OCI-M1 (cell line): ENCODE measurements at places on chromosomes 2 and 18.
A peak's percentile ranks its signal among the peaks of the same experiment; 100 is the strongest.

DNA sequence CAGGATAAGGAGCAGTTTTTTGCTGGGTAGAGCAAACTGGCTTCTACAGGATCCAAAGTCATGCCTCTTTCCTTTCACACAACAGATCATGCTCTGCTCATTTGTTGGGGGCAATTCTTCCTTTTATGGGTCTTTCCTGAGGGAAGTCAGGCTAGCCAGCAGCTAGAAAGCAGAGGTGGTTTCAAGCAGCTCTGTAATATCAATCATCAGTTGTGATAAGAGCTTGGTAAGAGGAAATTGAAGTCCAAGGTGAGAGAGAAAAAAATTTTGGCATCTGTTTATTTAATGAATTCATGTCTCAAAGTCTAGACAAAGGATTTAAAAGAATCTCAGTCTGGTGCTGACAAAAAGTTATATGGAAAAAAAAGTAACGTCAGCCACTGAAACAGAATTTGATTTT, 6.2 kb downstream of the TMEM87B start:
- DNase-seq: no peak

GRCh38 chr18:43847164-43848091, 570.1 kb upstream of the SYT4 start:
- peak; percentile 4 for DNase-seq

DNA sequence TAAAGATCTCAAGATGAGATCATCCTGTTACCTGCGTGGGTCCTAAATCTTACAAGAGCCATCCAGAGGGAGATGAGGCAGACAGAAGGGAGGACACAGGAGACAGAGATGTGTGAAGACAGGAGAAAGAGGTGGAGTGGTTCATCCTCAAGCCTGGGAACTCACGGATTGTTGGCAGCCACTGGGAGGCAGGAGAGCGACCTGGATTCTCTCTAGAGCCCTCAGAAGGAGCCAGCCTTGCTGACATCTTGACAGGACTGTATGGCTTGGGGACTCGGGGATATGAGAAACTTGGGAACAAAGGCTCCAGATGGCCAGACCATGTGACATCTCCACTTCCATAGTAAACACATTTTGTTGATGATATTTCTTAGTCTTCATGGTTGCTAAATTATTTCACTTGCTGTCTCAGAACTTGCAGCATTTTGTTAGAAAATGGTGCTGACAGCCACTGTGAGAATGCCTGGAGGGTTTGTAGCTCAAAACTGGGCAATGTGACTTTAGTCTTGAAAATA, 57.8 kb upstream of the MC2R start:
- no peak for DNase-seq

- DNase-seq: no peak
These were observed 125.0 kb upstream of the DLX2 start for GRCh38 chr2:172227719-172228118.

GRCh38 chr2:160836755-160837154, 323.5 kb upstream of the TANK start:
- no peak for DNase-seq

DNA sequence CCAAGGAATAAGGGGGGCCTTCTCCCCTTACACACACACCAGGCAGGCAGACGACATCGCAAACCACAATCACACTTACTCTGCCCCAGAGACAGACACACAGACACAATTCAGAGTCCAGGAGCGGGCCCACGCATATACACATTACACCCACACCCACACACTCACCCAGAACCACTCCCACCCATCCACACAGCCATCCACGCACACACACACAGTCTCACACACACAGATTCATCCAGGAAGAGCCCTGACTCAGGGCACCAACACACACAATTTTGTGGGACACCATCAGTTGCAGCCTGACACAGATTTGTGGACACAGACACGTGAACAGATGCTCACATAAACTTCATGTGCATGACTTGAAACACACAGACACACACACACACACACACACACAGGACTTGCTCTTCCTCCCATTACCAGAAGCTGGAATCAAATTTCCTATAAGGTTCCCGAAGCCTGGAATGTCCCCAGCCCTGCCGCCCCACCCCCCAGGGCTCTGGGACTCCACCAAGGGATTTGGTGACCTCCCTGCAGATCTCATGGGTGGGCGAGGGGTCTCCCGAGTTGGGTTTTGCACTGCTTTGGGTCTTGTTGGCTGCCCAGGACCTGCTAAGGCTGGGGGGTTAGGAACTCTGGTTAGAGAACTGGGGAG, 23.5 kb downstream of the TNS1 start:
- DNase-seq: no peak

DNA sequence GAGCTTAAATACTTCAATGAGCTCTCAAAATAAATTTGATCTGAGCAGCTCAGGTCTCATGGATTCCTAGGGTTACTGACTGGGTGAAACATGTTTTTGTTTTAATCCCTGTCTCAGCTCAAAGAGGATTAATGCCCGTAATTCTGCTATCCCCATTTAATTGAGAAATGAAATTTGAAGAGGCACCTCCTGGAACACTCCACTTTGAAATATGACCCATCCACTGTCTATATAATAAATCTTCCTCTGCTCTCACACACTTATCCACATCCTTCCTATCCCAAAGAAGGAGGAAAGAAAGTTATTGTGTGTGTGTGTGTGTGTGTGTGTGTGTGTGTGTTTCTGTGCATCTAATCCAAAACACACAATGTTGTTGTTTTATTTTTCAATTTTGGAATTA, 2082.4 kb upstream of the PIK3C3 start:
- no peak for DNase-seq

GRCh38 chr2:220510668-220511067, 883.2 kb downstream of the SLC4A3 start:
- no peak for DNase-seq

DNA sequence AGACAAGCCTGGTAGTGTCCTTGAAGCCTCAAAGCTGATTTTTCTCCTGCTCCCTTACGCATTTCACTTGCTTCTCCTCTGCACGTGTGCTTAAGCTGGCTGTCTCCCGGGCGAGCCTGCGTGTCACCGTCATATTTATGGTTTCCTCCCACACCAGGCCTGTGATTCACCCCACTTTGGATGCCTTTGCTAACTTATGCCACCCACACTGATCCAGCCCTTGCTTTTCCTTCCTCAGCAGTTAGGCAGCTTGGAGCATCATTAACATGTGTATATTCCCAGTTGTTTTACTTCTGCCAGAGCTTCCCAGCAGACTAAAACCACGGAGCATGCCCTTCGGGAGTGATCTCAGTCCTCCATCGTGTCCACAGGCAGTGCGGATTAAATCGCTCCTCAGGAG, 2.2 kb downstream of the ST3GAL5 start:
- DNase-seq: no peak

- no peak for DNase-seq
These were observed 150.2 kb downstream of the TTC32 start for GRCh38 chr2:19751631-19752030.

GRCh38 chr2:72953976-72954375, 36.7 kb downstream of the EMX1 start:
- no peak for DNase-seq

- DNase-seq: no peak
These were observed 53.5 kb upstream of the ASAP2 start for GRCh38 chr2:9152975-9153642.

- peak; percentile 73 for DNase-seq
These were observed 140.8 kb upstream of the ZEB2 start for GRCh38 chr2:144660518-144661316.

DNA sequence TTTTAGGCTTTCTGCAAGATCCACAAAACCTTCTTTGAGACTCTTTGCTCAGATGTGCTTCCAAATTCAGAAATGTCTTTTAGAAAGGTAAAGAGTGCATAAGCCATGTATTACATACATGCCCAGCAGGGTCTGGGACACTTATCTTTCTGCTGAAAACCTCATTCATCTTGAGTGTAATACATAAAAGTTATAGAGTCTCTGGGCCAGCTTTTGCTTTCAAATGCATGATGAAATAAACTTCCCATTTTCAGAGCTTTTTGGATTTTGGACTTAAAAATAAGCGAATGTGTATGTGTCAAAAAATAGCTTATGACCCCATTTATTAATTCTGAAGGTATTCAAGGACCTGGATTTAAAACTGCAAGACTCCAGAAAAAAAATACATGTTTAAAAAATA, 8.0 kb downstream of the CYRIA start:
- peak; percentile 28 for DNase-seq

- no peak for DNase-seq
These were observed 40.5 kb downstream of the LRRFIP1 start for GRCh38 chr2:237667893-237668292.

DNA sequence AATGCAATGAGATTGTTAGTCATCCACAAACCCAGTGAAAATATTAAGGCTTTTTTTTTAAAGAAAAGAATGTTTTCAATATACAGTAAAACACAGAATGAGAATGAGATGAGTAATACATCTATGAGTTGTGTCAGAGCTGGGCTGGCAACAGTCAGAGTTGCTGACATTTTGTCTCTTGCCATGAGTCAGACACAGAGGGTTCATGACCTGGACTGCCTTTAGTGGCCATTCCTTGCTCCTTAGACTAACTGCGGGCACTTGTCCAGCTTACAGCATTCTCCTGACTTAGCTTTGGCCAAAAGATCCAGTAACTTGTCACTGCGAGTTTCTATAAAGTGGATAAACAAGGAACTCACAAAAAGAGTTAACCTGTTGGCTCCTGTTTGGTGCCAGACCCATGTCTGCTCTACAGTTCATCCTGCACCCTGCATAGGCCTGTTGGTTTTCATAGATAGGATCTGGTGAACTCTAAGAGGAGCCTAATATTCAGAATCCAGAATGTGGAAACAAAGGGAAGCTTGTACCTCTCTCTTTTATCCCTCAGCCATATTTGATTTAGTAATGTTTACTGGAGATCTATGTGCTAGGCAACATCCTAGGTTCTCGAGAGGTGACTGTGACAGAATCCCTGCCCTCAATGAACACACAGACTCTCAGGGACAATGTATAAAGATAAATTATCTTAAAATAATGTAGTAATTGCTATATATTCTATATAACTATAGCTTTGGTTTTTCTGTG, 391.5 kb upstream of the VWC2L start:
- no peak for DNase-seq

- peak; percentile 97 for DNase-seq
These were observed 20.8 kb upstream of the SOS1 start for GRCh38 chr2:39141334-39142271.

DNA sequence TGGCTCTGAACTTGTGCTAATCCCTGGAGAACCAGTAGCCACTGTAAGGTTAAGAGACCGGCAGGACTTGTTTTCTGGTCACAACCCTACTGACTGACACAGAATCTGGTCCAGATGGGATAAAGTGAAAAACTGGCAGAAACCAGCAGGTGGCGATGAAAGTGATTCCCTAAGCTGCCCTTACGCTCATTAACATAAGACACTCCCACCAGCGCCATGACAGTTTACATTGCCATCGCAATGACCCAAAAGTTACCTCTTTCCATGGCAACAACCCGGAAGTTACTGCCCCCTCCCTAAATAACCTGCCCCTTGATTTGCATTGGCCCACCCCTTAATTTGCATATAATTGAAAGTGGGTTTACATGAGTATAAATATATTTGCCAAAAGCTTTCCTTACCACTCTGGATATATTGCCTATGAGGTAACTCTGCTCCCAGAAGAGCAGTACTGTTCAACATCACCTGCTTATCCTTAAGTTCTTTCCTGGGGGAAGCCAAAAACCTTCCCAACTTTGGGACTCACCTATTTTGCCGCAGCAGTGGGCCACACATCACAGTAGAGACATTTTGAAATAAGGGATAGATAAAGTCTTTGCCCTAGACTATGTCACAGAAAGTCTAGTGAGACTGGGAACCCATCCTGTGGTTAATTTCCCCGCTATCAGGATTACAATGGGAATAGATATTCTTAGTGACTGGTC, 35.8 kb upstream of the AFF3 start:
- peak; percentile 87 for DNase-seq

GRCh38 chr2:160478660-160479059, 14.9 kb downstream of the RBMS1 start:
- no peak for DNase-seq

DNA sequence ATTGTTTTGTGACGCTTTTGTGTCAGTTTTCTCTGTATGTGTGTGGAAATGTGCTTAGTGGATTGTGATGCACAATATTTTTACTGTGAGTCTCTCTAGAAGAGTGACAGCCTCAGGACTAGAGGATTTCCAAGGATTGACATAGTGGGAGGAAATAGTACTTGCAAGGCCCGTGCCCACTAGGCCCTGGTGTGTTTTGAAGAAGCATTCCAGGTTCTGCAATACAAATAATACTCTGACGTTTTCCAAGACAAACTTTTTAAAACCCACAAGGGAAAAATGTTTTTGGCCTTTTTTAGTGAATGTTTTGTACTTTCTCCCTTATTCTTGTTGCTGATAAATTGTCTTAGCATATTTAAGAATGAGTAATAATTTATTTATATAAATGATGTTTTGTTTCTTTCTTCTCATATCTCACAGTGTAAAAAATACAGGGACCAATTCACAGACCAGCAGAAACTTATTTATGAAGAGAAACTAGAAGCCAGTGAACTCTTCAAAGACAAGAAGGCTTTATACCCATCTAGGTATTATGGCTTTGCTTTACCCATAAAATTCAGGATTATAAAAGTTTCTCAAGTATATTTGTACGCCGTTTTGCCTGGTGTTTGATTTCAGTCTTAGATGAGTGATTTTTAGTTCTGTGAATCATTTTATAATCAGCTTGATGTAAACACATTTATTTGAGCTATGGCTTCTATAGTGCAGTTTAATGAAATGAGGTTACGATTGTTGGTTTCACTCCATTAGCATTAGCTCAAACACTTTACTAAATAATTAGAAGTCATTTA, 165.6 kb downstream of the MYO1B start:
- DNase-seq: no peak

DNA sequence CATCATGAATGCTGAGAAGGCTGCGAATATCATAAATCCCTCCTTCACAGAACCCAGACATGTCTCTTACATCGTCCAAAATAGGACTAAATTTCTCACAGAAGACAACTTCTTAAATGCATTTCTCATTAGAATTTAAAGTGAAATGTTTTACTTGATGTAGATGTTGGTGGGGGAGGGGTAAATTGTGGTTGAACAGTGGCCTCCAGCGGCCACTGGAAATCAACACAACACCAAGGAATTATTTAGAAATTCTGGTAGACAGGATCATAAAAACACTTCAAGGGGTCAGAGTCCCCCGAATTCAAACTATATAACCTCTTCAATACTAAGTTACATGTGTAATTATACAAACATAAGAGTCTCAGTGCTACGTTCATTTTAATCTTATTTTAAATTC, 135.9 kb downstream of the ABCA12 start:
- DNase-seq: peak; percentile 64

DNA sequence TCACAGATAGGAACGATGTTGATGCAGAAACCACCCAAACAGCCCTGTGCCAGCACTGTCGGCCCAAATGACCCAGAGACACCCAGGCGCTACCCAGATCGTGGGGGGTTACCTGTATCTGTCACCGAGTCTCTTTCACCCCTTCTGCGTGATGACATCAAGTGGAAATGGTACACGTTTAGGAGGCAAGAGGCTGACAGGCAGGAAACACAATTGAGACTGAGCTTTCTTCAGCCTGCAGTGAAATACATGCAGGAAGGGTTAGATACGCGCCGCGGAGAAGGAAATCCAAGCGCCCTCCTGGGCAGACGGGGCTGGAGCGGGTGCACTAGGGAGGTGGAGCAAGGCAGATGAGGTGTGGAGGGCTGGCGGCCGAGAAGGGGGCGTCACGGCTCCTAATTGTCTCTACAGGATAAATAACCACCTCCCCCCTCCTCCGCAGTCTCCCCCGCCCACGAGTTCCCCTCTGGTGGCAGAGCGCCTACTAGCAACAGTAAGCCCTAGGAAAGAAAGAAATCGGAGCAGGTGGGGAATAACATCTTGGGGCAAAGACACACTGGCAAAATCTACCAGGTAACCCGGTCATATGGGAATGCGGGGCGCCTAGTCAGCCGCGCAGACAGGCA, at the start of gene RNF152:
RNF152 (minus strand) TSS at position 325 of the 626 bp plus-strand sequence. CDS start 76,544 bp downstream, outside the sequence.
- DNase-seq: no peak
